ENCODE measurements at places on chromosomes 4 and X.

DNA sequence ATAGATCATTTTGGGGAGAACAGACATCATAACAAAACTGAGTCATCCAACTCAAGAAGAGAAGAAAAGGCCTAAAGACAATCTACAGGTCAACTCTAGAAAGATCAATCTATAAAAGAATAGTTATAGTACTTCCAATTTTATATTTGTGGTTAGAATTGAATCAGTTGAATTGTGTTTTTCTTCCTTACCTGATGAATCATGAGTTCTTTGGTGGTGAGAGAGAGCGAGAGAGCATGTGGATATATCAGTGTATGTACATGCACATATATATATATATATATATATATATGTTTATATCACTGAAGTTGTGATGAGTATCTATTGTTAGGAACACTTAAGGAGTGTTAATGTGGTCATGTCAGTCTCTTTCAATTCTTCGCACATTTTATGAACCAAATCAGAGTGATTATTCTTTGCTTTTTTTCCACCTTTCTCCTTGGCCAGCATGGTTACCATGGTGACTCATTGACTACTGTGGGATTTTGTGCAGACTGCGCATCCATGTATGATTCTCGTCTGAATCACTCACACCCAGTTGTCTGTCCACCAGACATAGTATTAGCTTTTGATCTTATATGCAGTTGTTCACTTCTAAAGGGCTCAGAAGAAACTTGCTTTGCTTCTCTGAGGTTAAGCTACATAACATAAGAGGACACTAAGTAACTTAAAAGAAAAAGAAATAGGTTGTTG lies 90.4 kb upstream of the RAB40AL start:
- no peak for DNase-seq

- DNase-seq: no peak
These were observed 204.9 kb downstream of the GBA3 start for GRCh38 chr4:22897520-22898108.

GRCh38 chr4:188552741-188553275 lies 413.6 kb downstream of the TRIML1 start:
- no peak for DNase-seq

GRCh38 chr4:75069493-75070074 lies 136.7 kb downstream of the PARM1 start:
- no peak for DNase-seq

DNA sequence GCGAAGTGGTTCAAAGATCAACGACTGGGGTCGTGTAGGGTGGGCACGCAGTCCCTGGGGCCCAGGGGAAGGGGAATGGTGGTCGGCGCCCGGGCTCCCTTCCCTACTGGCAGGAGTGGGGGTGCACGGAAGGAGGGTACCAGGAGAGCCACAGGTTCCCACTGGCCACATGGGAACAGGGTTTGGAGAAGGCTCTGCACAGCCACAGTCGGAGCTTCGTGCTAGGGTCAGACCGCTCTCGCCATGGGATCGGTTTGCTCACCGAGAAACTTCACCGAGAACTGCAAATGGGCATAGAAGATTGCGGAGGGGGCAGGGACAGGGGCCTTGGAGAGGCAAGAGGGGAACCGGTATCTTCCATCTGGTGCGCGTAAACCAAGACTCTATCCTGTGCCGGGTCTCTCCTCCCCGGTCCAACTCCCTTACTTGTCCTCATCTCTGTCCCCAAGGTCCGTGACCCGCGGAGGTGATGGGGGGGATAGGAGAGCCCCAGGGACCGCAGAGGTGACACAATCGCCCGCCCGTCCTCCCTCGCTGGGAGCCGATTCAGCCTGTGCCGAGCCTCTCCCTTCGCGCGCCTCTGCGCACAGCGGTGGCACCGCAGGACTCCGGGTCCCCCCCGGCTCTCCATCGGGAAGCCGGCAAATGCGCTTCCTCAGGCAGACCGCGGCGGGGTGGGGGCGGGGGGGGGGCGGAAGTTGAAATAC lies 1.0 kb downstream of the SCD5 start:
- no peak for DNase-seq

DNA sequence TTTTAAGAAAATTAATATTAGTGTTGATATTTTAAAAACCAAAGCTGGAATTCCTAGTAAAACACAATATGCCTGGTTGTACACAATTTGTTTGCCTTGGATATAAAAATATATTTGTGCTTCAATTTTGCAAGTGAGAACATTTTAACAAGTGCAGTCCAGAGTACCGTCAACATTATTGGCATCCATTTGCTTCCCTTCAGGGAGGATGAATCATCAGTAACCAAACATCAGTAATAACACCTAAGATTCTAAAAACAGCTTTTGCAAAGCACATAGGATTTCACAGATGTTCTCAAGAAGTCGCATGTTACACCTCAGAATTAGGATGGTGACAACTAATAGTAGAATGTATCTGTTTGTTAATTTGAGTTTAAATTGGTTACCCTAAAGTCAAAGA lies 262.6 kb upstream of the BMP3 start:
- DNase-seq: no peak

DNA sequence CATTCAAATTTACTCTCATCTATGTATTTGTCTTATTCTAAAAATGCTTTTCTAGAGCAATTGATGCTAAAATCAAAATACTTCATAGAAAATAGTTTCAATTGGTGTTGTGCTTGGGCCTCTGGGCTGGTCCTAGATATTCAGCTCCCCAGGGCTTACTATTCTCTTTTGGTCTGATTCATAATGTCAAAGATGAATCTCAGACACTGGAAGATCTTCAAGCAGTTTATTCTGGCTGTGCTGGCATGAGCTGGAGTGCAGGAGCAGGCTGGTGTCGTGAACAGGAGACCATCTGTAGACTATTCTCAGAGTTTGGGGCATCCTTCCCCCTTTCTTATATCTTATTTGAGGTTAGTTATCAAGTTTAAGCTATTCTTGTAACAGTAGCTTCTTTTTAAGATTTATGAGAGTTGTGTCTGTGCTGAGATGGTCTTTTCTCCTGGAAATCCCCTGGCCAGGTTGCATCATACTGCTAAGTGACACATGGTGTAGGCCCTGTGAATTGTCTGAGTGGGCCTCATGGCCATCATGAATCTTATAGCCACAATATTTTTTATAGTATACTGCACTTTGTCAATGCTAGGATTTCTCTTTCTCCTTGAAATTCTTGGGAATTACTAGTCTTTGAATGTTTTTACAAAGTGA lies 1624.0 kb upstream of the IGFBP7 start:
- no peak for DNase-seq

- no peak for DNase-seq
These were observed 63.7 kb upstream of the TLR2 start for GRCh38 chr4:153620352-153620751.

- no peak for DNase-seq
These were observed 142.7 kb upstream of the MAP3K15 start for GRCh38 chrX:19658030-19658429.

- no peak for DNase-seq
These were observed 52.0 kb downstream of the CHIC1 start for GRCh38 chrX:73615022-73615421.

GRCh38 chrX:94908171-94908570 lies 1234.2 kb downstream of the FAM133A start:
- DNase-seq: no peak

DNA sequence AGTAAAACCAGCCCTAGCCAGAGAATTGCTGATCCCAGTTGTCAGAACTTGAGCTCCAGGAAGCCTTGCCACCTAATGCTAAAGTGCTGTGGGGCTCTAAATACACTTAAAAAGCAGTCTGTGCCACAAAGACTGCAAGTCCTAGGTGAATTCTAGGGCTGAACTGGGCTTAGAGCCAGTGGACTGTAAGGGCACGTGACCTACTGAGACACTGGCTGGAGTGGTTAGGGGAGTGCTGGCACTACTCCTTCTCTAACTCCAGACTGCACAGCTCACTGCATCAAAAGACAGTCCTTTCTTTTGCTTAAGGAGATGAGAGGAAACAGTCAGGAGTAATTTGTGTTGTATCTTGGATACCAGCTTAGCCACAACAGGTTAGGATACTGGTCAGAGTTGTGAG lies 1240.2 kb downstream of the FAM133A start:
- DNase-seq: no peak

DNA sequence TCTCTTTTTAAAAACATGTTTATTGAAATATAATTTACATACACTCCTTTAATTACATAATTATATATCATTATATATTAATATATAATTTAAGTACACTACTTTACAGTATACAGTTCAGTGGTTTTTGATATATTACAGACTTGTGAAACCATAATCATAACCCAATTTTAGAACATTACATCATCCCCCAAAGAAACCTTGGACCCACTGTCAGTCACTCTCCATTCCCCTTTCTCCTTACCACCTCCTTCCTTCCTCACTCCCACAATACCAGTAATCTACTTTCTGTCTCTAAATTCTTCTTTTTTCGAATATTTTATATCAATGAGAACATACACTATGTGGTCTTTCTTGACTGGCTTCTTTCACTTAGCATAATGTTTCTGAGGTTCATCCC lies 17.9 kb upstream of the EXOSC9 start:
- DNase-seq: no peak

GRCh38 chr4:127783955-127784770 lies 2.0 kb downstream of the HSPA4L start:
- DNase-seq: no peak

DNA sequence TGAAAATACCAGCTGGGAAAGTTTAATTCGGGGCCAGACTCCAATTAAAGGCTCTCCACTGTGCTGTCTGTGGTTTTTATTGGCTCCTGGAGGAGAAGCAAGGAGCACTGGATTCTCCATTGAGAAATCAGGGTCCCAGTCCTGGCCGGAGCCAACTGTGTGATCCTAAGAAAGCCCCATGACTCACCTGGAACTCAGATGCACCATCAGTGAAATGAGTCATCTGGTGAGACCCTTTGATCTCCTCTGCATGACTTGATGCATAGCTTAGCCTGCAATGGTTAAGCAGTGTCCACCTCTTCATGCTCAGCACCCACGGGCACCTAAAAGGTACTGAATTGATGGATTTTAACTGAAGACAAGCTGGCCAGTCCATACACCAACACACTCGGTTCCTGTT lies 119.2 kb upstream of the VCX3B start:
- no peak for DNase-seq

GRCh38 chr4:53101191-53101581 lies 239.1 kb downstream of the RASL11B start:
- DNase-seq: no peak

DNA sequence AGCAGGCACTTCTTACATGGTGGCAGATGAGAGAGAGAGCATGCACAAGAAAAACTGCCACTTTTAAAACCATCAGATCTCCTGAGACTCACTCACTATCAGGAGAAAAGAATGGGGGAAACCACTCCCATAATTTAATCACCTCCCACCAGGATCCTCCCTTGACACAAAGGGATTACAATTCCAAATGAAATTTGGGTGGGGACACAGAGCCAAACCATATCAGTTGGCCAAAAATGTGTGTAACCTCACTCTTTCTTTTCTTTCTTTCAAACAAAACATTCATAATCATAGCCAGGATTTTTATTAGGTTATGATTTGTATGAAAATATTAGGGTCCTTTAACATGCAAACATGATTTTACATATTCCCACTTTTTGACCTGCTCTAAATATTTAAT lies 222.1 kb downstream of the PCDH18 start:
- no peak for DNase-seq

DNA sequence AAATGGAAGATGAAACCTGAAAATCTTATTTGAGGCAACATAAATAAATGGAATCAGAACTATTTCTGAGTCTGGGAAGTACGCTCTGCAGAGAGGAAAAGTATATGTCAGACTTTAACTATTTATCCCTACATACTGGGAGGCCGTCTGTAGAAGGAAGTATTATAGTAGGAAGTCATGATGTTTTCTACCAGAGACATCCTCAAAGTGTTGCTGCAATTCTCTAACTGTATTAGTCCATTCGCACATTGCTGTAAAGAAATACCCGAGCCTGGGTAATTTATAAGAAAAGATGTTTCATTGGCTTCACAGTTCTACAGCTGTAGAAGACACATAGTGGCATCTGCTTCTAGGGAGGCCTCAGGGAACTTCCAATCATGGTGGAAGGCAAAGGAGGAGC lies 88.7 kb upstream of the TBL1X start:
- no peak for DNase-seq

DNA sequence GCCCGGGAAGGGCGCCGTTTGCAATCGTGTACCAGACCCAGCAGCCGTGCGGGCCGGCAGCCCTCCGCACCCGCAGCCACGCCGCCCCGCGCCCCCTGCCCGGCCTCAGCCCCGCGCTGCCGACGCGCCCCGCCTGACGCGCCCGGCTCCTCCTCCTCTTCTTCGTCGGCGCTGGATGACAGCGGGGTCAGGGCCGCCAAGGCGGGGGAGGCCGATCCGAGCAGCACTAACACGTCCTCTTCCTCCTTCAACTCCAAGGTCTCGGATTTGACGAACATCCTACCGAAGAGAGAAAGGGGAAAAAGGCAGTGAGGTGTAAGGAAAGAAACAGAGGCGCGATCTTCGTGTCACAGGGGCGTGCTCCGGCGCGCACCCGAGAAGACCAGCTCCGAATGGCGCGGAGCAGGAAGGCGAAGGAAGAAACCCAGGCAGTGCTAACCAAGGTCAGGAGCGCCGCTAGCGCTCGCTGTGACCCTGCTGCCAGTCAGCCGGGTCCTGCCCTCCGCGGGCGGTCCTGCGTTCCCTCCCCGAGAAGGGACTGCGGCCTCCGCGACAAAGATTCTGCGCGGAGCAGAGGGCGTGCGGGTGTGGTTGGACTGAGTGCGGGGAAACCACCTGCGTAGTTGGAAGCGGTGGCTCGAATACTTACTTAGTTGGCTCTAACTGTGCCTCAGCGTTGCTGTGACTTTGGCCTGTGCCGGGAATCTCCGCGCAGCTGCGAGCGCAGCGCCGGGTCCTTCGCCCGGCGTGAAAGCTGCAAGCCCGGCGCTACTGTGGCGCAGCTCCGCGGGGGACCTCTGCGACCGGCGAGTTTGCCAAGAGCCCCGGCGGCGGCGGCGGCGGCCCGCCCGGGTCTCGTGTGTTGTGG lies 548 bp downstream of the NEUROG2 start:
- DNase-seq: no peak

DNA sequence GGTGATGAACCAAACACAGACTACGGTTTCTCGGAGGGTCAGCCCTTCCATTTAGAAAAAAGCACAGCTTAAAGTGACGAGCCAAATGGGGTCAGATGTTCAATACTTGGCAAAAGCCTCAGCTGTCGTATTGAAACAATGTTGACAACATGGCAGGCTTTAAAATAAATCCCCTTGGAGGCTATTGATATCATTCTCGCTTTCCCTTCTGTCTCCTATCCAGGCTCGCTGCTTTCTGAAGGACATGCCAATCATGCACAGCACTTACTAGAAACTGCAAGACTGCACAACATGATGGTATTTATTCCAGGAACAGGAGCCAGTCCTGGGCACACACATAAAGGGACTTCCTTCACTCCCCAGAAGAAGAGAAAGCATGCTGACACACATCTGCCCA lies 137.9 kb downstream of the SLC7A11 start:
- no peak for DNase-seq

GRCh38 chr4:156774422-156774821 lies 197.2 kb downstream of the PDGFC start:
- DNase-seq: no peak

All from stimulated activated CD8-positive, alpha-beta memory T cell treated with anti-CD3 and anti-CD28 coated beads, Interleukin-4, amount 100 ng/mL, for 4 hours (primary cell).